ENCODE measurements at places on chromosomes 5 and 9. TPM values are rescaled to one million over a fixed set of nuclear protein-coding genes. Genes with fewer than 3 reads are reported as not detected.

GRCh38 chr5:57034201-57034916 is 82.4 kb upstream of the MIER3 start:
- no peaks in the 10 kb centered on the region for H3K4me1 ChIP-seq
- no peak overlapping the region for H3K4me3 ChIP-seq
- no peak overlapping the region for H3K27ac ChIP-seq
- no peaks in the 10 kb centered on the region for H3K36me3 ChIP-seq
- no peaks in the 10 kb centered on the region for H3K27me3 ChIP-seq

- no peak overlapping the region for H3K4me3 ChIP-seq
- no peak for DNase-seq
- H3K36me3 ChIP-seq, result no peaks in the 10 kb centered on the region
- no peak overlapping the region for H3K27ac ChIP-seq
These were observed 23.6 kb downstream of the TJP2 start for GRCh38 chr9:69197687-69198086.

ZBTB5 gene
- total RNA-seq, result 10.6 TPM

- no peaks in the 10 kb centered on the region for H3K27me3 ChIP-seq
- no peaks in the 10 kb centered on the region for H3K4me1 ChIP-seq
- H3K27ac ChIP-seq, result no peak overlapping the region
- no peaks in the 10 kb centered on the region for H3K36me3 ChIP-seq
- H3K4me3 ChIP-seq, result no peak overlapping the region
These were observed 49.7 kb downstream of the WWC1 start for GRCh38 chr5:168341178-168341577.

DNA sequence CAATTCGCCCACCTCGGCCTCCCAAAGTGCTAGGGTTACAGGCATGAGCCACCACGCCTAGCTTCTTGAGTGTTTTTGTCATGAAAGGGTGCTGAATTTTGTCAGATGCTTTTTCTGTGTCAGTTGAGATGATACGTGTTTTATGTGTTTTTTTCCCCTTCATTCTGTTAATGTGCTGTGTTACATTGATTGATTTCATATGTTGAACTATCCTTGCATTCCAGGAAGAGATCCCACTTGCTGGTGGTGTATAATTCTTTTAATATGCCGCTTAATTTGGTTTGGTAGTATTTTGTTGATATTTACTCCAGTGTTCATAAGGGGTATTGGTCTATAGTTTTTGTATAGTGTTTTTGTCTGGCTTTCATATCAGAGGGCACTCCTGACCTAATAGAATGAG is 13.6 kb downstream of the ZBTB43 start:
- no peak for DNase-seq
- H3K27ac ChIP-seq, result no peak overlapping the region
- H3K27me3 ChIP-seq, result no peaks in the 10 kb centered on the region
- no peak overlapping the region for H3K4me3 ChIP-seq
- no peaks in the 10 kb centered on the region for H3K4me1 ChIP-seq

STK32A gene
- 2.0 TPM for total RNA-seq

DNA sequence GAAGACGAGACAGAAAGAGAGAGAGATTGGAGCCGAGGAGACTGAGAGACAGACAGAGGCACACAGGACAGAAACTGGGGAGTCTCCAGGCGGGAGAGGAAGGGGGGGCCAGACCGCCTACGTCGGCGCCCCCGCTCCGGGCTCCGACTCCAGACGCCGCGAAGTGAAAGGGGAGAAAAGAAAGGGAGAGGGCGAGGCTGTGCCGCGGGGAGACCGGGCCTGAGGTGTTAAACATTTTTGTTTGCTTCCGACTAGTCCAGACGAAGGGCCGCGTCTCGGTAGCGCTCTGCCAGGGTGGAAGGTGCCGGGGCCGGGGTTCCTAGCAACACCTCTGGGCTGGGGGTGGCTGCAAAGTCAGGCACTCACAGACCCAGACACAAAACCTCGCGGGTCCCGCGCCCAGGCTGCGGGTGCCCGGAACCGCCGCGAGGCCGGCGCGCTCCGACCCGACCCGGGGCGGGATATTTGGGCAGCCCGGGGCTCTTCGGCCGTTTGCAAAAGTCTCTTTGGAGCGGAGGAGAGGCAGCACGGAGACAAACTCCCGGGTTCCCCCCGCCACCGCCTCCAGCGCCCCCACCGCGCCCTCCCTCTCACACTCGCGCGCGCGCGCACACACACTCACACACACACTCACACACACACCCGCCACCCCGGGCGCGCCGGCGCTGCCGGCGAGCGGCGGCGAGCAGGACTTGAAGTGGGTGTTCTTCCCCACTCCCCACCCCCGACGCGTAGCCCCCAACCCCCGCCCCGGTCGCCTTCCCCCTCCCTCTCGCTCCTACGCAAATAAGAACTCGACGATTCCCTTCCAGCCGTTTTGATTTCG is 626 bp upstream of the FST start:
- H3K27me3 ChIP-seq, result no peaks in the 10 kb centered on the region
- no peak for DNase-seq
- peak overlapping the region; percentile 77 for H3K27ac ChIP-seq

- no peak overlapping the region for H3K4me3 ChIP-seq
- peaks cover under 1% of the 10 kb centered on the region for H3K36me3 ChIP-seq
- DNase-seq, result no peak
- no peaks in the 10 kb centered on the region for H3K27me3 ChIP-seq
These were observed 4.0 kb downstream of the BRD9 start for GRCh38 chr5:888638-889035.

- H3K36me3 ChIP-seq, result no peaks in the 10 kb centered on the region
- no peak overlapping the region for H3K27ac ChIP-seq
- DNase-seq, result no peak
- no peak overlapping the region for H3K4me3 ChIP-seq
These were observed 54.9 kb upstream of the ADAMTS19 start for GRCh38 chr5:129405222-129405621.

DNA sequence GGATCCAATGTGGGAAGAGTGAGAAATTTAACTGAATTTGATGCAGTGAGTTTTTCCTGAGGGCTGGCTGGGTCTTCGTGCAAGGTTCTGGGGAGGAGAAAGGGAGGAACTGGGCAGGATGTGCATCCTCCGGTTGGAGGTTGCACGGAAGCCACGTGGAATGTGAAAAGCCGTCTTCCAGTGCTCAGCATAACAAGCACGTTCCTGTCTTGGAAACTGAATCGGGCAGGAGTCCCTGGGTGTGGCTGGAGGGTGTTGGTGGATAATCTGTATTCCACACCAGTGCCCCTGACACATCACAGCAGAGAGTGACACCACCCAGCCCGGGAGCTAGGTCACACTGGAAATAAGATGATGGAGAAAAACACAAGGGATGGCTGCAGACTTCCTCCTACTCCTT is 154.3 kb downstream of the C5orf15 start:
- H3K36me3 ChIP-seq, result no peaks in the 10 kb centered on the region
- no peak for DNase-seq
- H3K27ac ChIP-seq, result no peak overlapping the region

- H3K4me3 ChIP-seq, result no peak overlapping the region
- H3K4me1 ChIP-seq, result peaks cover 8% of the 10 kb centered on the region
- no peaks in the 10 kb centered on the region for H3K27me3 ChIP-seq
- no peak overlapping the region for H3K27ac ChIP-seq
These were observed 10.8 kb upstream of the SLC12A7 start for GRCh38 chr5:1122511-1123294.

DNA sequence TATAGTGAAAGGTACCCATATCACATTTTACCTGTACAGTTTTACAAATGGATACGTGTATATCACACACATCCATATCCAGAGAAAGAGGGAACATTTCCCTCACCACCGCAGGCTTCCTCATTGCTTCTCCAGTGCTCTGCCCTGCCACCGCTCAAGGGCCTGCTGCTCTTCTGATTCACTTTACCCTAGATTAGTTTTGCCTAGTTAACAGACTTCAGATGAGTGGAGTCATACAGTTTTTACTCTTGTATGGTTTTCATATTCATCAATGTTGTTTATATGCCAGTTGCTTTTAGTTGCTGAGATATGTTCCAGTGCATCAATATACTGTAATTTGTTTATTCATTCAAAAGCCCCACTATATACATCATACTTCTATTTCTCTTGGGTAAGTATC is 53.9 kb upstream of the POMT1 start:
- peaks cover 3% of the 10 kb centered on the region for H3K36me3 ChIP-seq
- H3K27me3 ChIP-seq, result no peaks in the 10 kb centered on the region
- no peak overlapping the region for H3K4me3 ChIP-seq

CTXN3 gene
- not detected for total RNA-seq

- no peak for DNase-seq
- no peak overlapping the region for H3K4me3 ChIP-seq
- H3K36me3 ChIP-seq, result no peaks in the 10 kb centered on the region
These were observed 104.6 kb downstream of the PCSK5 start for GRCh38 chr9:75995066-75995465.

GRCh38 chr5:73135021-73135420 is 14.6 kb downstream of the TMEM171 start:
- no peaks in the 10 kb centered on the region for H3K4me1 ChIP-seq
- H3K27me3 ChIP-seq, result peaks cover 7% of the 10 kb centered on the region
- no peak overlapping the region for H3K27ac ChIP-seq
- no peak for DNase-seq
- no peak overlapping the region for H3K4me3 ChIP-seq

DNA sequence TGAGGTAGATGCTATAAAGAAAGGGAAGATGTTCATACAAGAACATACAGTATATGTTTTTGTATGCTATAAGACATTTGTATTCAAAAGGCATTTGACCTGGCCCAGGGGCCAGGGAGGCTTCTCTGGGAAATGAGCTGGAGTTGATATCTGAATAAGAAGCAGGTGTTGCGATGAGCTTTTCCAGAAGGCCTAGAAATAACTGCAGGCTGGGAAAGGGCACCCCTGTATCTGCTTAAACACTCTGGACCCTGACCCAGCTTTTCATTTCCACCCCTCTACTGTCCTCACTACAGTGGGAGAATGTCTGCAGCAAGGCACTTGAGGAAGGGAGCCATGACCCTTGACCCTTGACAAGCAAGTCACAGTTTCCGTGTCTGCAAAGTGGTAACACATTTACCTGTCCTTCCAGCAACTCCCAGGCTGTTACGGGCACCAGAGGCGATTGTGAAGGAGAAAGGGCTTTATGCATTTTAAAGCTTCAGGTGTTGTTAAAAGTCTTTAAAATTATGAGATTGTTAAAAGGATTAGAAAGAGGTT is 88.2 kb upstream of the PANK3 start:
- H3K27ac ChIP-seq, result no peak overlapping the region
- no peak for DNase-seq
- H3K4me1 ChIP-seq, result no peaks in the 10 kb centered on the region
- H3K4me3 ChIP-seq, result no peak overlapping the region
- H3K27me3 ChIP-seq, result no peaks in the 10 kb centered on the region

DNA sequence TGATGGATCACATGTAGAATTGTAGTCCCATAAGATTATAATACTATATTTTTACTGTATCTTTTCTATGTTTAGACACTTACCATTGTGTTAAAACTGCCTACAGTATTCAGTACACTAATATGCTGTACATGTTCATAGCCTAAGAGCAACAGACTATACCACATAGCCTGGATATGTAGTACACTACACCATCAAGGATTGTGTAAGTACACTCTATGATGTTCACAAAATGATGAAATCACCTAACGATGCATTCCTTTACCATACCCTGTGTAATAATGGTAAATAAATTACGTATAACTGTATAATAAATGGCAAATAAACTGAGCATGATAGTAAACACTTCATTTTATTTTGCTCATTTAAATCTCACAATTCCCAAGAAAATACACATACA is 60.3 kb downstream of the RICTOR start:
- H3K27ac ChIP-seq, result no peak overlapping the region
- no peaks in the 10 kb centered on the region for H3K27me3 ChIP-seq
- H3K4me3 ChIP-seq, result no peak overlapping the region
- DNase-seq, result no peak
- no peaks in the 10 kb centered on the region for H3K36me3 ChIP-seq

- H3K36me3 ChIP-seq, result peaks cover 12% of the 10 kb centered on the region
- no peaks in the 10 kb centered on the region for H3K4me1 ChIP-seq
- H3K27me3 ChIP-seq, result no peaks in the 10 kb centered on the region
- no peak for DNase-seq
- no peak overlapping the region for H3K4me3 ChIP-seq
These were observed 37.1 kb downstream of the FUBP3 start for GRCh38 chr9:130616451-130616850.

All from breast epithelium (tissue), 4 donors.